ENCODE measurements at places on chromosomes 2 and 18.

- no peak for DNase-seq
Observed at GRCh38 chr2:12543978-12544558, 172.7 kb upstream of the TRIB2 start.

GRCh38 chr2:226995625-226996041 is 159.8 kb downstream of the RHBDD1 start:
- DNase-seq: no peak

DNA sequence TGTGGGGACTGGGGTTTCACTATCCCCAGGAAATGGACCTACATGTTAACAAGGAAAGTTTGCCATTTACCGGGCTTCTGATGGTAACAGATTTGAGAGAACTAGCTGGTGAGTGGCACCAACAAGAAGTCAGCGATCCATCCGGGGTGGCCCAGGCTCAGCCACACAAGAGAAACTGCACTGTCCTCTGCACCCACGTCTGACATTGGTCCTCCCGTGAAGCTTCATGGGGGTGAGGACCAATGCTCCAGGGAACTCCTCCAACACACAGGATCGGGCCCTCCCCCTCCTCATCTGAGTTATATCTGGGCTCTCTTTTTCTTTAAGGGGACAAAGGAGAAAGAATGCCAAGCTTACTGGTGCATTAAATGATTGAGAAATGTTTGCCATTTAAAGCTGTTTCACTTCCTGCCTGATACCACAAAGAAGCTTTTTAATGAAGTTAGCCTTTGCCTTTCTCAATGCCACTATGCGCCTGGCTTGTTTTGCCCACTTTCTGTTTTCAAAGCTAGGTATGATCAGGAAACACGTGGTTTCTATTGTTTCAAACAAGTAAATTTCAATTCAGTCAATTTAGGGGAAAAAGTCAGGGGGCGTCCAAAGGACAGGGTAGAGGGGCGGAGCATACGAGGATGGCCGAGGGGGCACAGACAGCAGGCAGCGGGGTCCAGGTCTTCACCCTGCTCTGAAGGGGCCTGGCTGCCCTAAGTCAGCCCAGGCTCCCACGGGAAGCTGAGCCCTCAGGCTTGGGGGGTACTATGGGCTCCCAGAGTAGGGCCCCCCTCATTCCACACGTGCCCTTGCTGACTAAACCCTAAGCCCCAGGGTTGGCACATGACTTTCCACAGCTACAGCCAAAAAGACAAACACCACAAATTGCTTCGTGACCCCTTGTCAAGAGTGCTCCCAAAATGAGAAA is 204.0 kb upstream of the ID2 start:
- peak; percentile 53 for DNase-seq

GRCh38 chr2:20470211-20470610 is 23.3 kb downstream of the RHOB start:
- no peak for DNase-seq

- DNase-seq: no peak
Observed at GRCh38 chr2:72149556-72150156, 2.0 kb upstream of the CYP26B1 start.

- DNase-seq: no peak
Observed at GRCh38 chr18:61546590-61546989, 213.4 kb downstream of the CDH20 start.

GRCh38 chr2:233245406-233245805 is 6.1 kb upstream of the ATG16L1 start:
- no peak for DNase-seq

GRCh38 chr2:132814651-132815050 is 144.6 kb upstream of the LYPD1 start:
- no peak for DNase-seq

DNA sequence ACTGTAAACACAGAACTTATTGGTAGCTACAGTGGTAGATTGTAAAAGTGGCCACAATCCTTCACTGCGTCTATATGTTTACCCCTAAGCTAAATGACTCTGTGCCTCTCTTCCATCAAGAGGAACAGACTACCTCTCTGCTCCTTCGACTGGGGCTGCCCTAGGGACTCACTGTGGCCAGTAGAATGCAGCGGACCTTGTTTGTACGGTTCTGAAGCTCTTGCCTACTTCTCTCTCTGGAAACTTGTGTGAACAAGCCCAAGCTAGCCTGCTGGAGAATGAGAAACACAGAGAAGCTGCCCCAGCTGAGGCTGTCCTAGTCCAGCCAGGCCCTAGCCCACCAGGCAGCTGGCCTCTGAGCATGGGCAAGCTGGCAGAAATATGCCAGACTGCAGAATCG is 140.8 kb upstream of the SLC1A4 start:
- DNase-seq: no peak

DNA sequence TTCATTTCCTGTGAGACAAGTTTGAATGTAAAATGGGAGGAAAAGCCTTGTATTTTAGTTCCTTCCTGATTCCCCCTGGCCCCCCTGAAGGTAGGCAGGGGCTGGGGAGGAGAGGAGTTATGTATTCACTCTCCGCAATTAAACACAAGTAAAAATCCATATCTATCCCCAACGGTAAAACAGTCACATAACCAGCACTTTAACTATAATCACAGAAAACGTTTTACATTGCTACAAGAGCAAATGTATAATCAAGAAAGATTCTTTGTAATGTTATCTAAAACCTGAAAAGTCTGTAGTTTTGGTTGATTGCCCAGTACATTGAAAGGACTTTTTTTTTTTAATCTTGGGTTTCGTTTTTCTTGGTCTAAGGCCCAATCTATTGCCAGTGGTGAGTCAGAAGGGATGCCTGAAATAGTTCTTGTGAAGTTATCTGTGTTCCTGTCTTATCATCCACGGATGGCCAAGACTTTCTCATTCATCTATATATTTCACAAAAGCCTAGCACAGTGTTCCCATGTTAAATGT is 34.5 kb upstream of the CCNYL1 start:
- DNase-seq: no peak

GRCh38 chr2:54457323-54458023 is 1.3 kb downstream of the SPTBN1 start:
- DNase-seq: peak; percentile 27

GRCh38 chr18:21479721-21480120 is 120.8 kb downstream of the ESCO1 start:
- no peak for DNase-seq

- DNase-seq: peak; percentile 46
Observed at GRCh38 chr18:32289483-32290075, 99.7 kb downstream of the MEP1B start.

- DNase-seq: no peak
Observed at GRCh38 chr2:36807223-36807886, 110.8 kb downstream of the VIT start.

Data from DND-41 (cell line).